Suppressor macrophage treated with lipopolysaccharide for 1 hour (primary cell): ENCODE measurements at places on chromosomes 5 and 9.

- no peak for DNase-seq
Measured at GRCh38 chr9:74016004-74016403, 481.1 kb upstream of the RORB start.

DNA sequence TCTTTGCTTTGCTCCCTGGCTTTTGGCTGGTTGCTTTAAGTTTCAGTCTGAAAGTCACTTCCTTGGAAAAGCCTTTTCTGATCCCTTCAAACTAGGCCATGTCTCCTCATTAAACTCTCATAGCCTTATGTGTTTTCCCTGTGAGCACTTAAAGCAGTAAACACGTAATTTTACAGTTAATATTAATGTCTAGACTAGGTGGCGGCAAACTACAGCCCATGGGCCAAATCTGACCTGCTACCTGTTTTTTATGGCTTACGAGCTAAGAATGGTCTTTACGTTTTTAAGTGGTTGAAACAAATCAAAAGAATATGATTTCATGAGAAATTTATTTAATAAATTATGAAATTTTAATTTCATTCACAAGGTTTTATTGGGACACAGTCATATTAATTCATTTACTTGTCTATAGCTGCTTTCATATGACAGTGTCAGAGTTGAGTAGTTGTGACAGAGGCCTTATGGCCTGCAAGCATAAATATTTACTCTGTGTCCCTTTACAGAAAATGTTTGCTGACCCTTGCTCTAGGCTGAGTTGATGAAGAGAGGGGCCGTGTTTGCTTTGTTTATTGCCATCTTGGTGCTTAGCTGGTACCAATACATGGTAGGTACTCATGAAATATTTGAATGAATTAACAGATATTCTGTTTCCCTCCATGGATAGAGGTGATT is 7.4 kb downstream of the SLC44A1 start:
- no peak for DNase-seq

DNA sequence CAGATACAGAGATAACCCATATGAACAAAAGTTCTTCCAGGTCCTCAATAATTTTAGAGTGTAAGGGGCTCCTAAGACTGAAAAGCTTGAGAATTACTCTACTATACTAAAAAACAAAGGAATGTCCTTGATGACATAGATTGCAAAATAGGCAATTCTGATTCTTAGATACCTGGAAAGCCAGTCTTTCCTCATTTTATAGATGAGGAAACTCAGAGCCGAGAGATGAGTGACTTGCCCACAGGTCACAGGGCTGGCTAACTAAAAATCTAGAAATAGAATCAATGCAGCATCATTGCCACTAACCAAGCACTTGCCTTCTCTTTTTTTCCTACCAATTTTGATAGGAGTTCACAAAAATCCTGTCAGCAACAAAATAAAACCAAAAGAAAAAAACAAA is 101.2 kb downstream of the EPB41L4A start:
- no peak for DNase-seq

DNA sequence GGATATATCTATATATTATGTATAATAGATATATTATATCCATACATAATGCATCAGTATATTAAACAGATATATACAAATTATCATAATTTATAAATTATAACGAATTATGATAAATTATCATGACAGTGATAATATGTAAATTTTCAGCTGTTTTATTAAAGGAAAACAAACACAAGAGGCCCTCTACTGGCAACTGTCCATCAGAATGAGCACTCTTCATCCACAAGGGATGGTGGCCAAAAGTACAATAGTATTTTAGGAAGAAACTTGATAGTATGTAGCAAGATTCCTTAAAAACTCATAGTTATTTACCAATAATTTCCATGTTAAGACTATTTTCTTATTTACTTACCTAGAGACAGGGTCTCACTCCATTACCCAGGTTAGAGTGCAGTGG is 113.3 kb upstream of the LPAR1 start:
- DNase-seq: peak; percentile 39

- DNase-seq: no peak
Measured at GRCh38 chr5:42274913-42275312, 148.3 kb upstream of the GHR start.

DNA sequence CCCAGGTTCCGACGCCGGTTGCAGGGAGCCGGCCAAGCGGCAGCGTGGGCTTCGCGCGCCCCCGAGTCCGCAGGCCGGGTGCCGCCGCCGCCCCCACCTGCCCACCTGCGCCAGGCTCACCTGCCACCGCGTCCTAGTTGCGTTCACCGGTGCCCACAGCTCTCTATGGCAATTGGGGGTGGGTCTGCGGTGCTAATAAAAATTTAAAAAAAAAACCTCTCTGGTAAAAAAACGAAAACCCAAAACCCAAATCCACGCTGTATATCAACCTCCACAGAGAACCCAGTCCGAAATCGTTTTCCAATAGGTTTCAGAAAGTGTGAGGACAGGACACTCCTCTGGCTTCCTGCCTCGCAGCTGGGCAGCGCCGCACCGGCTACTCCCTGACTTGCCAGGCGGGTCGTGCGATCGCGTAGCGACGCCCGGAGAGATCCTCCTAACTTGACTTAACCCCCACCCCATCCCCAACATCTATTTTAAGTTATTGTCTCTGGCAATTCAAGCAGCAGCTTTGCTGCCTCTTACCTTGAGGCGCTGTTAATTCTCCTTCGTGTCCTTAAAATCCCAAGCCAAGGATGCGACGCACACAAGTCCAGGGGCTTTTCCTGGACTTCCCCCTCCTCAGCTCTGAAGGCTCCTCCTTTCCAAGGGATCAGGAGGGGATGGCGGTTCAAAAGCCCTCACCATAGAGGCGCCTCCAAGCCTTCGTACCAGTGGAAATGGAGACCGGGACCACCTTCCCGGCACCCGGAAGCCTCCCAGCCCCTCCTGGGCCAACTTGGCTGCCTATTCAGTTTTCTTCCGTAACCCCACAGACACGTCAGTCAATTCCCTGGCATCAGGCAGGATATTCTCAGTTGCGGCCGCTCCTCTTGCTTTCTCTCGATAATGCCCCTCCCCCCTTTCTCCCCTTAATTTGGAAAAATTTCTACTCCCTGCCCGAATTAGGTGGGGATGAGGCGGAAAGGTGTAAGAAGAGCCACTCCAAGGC is 1639.4 kb upstream of the C9orf72 start:
- no peak for DNase-seq

GRCh38 chr5:32496104-32496503 is 51.6 kb upstream of the ZFR start:
- DNase-seq: no peak

DNA sequence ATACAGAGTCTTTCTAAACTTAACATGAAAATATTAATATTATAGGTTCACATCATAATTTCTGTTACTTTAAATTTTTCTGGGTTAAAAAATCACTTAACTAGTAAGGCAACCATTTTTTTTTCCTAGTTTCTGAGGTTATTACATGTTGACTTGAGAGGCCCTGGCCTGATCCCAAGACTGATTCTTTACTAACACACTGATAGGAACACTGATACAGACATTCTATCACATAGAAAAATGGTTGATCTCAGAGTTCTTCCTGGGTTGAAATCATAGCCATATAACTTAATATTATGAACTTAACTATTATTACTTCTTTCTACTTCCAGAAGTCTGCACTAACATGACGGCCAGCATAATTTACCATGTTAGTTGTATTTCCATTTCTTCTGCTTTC is 43.0 kb downstream of the AP3S1 start:
- no peak for DNase-seq

GRCh38 chr9:124423591-124423990 is 8.3 kb upstream of the PSMB7 start:
- DNase-seq: peak; percentile 32

DNA sequence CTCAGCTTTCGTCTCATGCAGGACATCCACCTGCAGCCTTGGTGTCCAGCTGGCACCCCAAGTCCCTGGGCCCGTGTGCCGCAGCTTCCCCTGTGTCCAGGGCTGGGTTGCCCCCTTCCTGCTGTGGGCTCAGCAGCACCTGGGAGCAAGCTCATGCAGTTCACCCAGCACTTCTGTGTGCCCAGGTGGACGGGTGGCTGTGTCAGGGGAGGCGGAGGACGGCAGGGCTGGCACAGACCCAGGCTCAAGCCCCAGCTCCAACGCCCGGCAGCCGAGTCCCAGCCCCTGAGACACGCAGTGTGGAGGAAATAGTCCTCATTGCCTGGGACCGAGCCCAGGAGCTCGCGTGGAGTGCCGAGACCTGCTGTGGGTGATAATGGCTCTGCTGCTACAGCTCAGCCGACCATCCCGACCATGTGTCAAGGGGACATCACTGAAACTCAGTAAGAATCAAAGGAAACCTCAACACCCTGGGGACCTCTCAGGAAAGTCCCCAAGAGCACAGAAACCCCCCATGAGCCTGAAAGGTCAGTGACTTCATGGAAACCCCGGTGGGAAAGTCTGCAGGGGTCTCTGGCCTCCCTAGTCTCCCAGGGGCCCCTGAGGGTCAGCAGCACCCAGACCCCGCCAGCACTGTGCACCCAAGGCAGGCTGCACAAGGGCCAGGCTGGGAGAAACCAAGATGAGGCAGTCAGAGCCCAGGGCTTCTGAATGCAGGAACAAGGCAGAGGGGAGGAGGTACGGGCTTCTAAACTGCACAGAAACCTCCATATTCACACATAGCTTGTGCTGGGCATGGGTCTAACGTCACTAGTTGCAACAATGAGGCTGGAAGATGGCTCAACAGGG is 38.8 kb downstream of the LPCAT1 start:
- DNase-seq: peak; percentile 50

DNA sequence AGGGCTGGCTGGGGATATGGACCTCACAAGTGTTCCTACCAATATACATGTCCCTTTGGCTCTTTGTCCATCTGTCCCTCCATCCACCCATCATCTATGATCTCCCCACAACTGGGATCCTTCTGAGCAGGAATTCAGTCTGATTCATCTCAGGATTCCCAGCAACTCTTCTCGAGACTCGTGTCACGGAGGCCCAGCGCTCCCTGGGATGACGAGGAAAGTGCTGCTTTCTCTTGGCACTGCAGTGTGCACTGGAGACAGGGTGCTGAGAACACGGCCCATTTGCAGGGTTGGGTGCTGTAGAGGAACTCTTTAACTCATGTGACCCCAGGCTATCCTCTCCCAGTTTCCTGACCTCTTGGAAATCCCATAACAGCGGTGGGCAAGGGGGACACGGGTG is 72.9 kb downstream of the ANGPTL2 start:
- DNase-seq: no peak

- peak; percentile 85 for DNase-seq
Measured at GRCh38 chr5:56608217-56608925, 207.0 kb upstream of the MAP3K1 start.

GRCh38 chr9:93814077-93814956 is 140.8 kb downstream of the BARX1 start:
- DNase-seq: no peak

GRCh38 chr9:19947996-19948395 is 159.2 kb upstream of the SLC24A2 start:
- DNase-seq: no peak

- DNase-seq: no peak
Measured at GRCh38 chr9:2817999-2818803, 25.7 kb downstream of the PUM3 start.

DNA sequence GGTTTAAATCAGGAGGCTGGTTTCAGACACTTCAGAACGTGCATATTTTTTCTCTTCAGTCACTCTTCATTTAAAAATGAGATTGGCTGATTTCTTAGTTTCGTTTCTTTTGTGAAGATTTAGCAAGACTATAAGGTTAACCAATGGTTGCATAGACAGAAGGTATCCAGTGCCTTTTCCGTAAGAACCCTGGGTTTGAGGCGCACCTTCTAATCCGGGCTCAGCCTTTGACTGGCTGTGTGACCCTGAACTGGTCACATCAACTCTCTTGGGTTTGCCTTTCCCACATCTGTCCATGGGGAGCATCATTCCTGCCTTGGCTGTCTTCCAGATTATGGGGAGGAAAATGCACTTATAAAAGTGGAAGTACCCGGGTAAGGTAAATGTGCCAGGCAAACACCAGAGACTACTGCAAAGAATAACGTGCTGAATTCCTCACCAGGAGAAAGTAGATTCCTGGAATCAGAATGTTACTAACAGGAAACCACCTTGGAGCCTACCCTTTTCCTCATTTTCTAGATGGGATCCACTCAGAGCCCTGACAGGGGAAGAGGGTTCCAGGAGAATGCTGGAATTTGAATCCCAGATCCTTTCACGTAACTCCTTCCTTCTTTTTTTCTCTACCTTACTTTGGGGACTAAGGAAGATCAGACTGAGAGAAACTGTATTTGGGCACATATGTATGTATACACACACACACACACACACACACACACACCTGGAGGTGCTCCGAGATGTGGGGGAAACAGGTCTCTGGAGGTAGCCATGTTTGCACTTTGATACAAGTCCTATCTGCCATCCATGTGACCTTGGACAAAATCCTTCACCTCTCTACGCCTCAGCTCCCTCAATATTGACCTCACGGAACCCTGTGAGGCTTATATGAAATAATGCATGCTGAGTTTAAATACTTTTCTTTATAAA is 6.8 kb downstream of the HAND1 start:
- DNase-seq: no peak

- no peak for DNase-seq
Measured at GRCh38 chr9:117153021-117153420, 261.8 kb downstream of the ASTN2 start.
